ENCODE measurements at places on chromosomes 4 and X.

- DNase-seq = no peak
Measured at GRCh38 chrX:9912351-9913145, 54.6 kb upstream of the CLDN34 start.

DNA sequence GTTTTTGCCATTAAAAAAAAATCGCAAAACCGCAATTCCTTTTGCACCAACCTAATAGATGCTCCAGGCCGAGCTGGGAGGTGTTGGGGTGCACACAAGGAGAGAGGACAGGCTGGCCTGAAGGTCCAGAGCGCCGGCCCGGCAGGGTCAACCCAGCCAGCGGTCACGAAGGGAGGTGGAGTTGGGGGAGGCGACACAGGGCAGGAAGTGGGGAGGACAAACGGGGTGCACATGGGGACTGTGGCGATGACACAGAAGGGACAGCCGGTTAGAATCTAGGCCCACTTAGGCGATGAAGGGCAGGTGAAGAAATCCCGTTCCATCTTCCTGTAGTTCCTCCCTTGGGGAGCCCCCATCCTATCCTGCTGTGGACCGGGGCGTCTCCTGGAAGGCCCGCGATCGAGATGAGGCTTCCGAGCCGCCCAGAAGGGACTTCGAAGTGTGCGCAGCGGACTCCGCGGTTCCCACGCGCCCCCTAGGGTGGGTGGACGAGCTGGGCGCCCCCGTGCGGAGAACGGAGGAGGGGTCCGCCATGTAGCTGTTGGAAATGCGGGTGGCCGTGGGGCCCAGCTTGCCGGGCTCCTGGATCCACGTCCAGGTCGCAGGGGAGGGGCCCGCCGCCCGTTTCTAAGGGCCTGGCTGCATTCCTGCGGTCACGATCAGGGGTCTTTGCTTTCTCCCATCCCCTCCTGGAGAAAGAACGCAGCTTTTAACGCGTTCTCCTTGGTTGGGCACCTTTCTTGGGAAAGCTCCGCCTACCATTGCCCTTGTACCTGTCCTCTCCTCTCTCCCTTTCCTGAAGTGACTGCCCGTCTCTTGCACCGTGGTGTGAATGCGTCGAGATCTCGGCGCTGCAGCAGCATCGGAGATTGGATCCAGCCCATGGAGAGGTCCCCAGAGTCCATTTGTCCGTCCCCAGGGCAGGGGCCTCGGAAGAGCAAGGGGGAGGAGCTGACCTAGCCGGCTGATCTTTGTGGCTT, 17.0 kb upstream of the HPF1 start:
- no peak for DNase-seq

GRCh38 chr4:110897784-110898183, 274.9 kb upstream of the PITX2 start:
- no peak for DNase-seq

DNA sequence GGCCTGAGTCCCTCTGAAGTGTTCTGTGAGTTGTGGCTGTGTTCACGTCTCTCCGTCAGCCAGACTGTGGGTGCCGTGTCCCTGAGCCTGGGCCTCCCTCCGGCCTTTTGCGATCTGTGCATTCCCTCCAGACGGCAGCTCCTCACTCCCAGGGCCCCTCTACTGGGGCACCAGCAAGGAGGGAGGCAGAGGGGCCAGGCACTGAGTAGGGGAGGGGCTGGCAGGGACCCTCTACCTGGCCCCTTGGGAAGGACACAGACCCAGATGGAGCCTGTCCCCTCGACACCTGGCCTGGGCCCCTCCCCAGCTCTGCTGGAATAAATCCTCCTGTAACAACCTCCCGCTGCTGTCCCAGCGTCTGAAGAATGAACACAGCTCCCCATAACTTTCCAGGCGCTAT, 110.0 kb upstream of the NKX1-1 start:
- DNase-seq = no peak

- no peak for DNase-seq
Measured at GRCh38 chrX:69149466-69150280, 15.6 kb downstream of the PJA1 start.

DNA sequence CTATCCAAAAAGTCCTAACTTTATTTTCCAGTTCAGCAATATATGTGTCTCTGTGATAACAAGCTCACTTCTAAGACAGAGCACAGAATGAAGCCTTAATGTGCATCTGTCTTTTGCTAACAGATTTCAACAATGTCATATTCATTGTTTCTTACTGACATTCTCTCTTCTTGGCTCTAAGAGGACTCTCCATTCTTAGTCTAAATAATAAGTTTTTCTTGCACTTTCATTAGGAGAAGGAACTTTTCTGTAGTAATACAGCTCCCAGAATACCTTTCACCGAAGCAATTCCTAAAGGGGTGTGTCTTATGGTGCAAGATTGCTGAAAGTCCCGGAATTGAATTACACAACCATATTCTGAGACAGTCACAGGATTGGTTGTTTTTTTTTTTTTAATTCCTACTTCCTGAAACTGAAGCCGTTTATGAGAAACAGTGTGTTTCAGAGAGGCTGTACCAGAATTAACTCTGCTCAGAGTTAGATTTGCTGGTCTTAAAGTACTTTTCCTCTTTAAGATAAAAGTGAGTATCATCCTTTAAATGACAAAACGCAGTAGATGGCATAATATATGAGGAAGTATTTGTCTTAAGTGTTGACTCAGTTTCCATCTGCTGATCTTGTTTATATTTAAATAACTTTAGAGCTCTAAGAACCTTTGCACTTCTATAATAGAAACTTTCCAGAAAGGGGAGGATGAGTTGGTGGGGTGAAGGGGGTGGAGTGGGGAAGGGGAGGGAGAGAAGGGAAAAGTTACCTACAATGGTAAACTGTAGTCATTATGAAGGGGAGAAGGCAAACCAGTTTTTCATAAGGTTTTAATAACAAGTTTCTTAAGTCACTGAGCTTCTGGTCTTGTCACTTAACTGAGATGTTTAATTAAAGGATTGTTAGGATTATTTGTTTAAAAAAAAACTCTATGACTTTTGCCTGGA, at the start of gene ALPK1:
TSS of gene ALPK1 (plus strand) at position 421 of the 932 bp plus-strand sequence.
- no peak for DNase-seq

GRCh38 chr4:74540193-74540592, 95.3 kb downstream of the AREG start:
- DNase-seq = no peak

- DNase-seq = no peak
Measured at GRCh38 chr4:91222014-91222413, 1081.8 kb upstream of the GRID2 start.

- no peak for DNase-seq
Measured at GRCh38 chr4:123034023-123034422, 111.6 kb upstream of the NUDT6 start.

DNA sequence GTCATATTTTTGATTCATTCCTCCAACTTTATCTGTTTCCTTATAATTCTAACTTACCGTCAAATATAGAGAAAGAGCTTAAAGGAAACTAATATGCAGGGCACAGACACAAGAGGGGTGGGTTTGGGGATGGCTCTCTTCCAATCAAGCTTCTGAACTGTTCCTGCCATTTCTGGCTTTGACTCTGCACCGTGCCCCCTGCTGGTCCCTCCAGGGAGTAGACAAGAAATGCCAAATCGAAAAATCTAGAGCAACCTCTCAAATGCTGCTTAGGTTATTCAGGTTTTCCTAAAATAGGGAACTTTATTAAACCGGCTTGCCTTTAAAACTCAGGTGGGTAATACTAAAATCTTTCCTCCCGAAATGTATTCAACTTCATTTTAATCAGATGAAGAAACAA, 39.8 kb upstream of the VCX3A start:
- no peak for DNase-seq

Data from omental fat pad (tissue), 4 donors.